AG08395 (cell line): ENCODE measurements at places on chromosomes 2 and 18.
A peak's percentile ranks its signal among the peaks of the same experiment; 100 is the strongest.

GRCh38 chr2:54529935-54530334 lies 73.8 kb downstream of the SPTBN1 start:
- no peak for DNase-seq

GRCh38 chr2:186126181-186126580 lies 359.9 kb upstream of the ZC3H15 start:
- DNase-seq: no peak

DNA sequence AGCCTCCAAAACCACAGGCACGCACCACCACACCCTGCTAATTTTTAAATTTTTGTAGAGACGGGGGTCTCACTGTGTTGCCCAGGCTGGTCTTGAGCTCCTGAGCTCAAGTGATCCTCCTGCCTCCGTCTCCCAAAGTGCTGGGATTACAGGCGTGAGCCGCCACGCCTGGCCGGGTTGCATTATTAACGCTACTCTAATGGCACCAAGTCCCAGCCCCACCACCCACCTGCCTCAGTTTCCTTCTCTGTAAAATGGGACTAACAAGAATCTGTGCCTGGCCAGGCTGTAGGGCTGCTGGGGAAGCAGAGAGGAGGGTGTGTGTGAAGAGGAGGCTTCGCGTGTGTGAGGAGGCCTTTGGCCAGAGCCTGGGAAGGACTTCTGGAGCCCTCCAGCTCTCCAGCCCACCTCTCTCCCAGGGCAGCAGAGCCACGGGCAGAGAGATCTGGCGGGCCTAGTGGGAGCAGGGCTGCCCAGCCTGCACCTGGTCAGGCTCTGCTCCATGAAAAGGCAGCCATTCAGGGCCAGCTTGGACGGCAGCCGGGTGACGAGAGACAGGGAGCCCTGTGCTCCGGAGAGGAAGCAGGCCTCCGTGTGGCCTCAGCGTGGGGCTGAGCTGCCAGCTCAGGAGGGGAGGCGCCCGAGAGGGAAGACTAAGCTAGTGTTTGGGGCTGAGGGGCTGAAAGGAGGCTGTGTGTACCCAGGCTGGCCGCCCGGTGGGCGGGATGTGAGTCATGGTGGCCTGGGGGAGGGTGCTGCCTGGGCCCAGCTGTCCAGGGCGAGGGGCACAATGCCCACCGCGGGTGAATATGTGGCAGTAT lies 7.4 kb upstream of the B3GNT7 start:
- DNase-seq: peak; percentile 56

GRCh38 chr2:98385050-98385699 lies 38.9 kb downstream of the CNGA3 start:
- DNase-seq: peak; percentile 86

- DNase-seq: no peak
These were observed 3.4 kb upstream of the HOXD4 start for GRCh38 chr2:176147800-176148496.
